ENCODE measurements at places on chromosomes 6 and 20.

GRCh38 chr20:31840906-31841816 lies 4.2 kb downstream of the FOXS1 start:
- DNase-seq, result no peak

GRCh38 chr6:68778356-68779020 lies 143.4 kb downstream of the ADGRB3 start:
- DNase-seq, result peak; percentile 27

GRCh38 chr6:146657432-146657831 lies 58.7 kb downstream of the ADGB start:
- DNase-seq, result no peak

- DNase-seq, result no peak
These were observed 2.4 kb downstream of the ADA start for GRCh38 chr20:44649126-44649525.

GRCh38 chr6:18427296-18427695 lies 40.1 kb downstream of the RNF144B start:
- DNase-seq, result no peak

- peak; percentile 73 for DNase-seq
These were observed 175.6 kb downstream of the SYNE1 start for GRCh38 chr6:152461556-152461955.

- no peak for DNase-seq
These were observed 48.5 kb upstream of the CNKSR3 start for GRCh38 chr6:154558984-154559383.

- DNase-seq, result no peak
These were observed 70.4 kb downstream of the GCNT2 start for GRCh38 chr6:10591422-10592160.

DNA sequence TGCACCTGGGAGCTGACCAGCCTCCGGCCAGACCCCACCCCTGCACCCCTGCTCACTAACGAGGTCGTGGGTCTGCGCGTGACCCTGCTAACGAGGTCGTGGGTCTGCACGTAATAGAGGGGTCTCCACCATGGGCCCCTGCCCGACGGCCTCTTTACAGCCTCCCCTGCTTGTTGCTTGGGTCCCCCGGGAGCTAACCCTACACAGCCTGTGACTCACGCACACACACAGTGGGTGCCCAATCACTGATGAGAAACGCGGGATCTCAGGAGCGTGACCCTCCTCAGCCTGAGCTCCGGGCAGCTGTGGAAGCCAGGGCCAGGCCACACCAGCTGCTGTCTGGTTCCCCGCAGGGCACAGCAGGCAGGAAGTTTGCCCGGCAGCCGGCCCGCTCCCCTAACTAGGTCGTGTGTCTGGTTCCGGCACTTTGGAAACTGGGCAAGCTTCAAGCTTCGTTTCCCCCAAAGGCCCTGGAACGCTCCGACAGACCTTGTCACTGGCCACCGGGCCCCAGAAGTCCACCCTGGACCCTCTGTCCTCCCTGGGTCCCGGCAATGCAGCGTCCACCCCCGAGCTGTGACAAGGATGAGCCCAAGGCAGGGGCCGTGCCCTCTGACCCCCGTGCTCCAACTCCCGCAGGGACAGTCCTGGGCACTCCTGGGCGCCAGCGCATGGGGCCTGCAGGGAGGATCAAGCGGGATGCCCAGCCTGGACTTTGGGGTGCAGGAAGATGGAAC lies 767 bp downstream of the PTK6 start:
- DNase-seq, result peak; percentile 60

DNA sequence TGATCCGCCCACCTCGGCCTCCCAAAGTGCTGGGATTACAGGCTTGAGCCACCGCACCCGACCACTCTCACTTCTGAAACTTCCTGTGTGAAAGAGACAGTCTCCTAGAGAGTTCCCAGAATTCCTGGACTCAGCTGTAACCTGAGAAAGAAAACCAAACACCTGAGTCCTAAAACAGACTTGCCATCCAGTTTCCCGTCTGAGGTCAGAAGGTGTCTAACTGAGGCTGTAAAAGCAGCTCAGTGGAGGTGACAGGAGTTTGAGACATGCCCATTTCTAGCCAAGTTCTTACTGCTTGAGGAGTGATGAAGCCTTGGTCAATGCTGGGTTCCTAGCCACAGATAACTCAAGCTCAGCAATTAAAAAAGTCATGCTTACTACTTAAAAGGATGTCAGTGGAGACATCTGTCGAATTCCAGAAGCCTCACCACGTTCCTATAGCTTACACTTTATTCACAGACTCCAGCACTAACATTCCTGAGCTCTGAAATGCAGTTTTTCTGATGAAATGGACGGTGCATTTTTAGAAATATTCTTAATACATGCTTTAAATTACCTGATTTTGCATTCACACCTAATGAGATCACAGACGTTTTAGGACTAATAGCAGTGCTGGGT lies 6.1 kb downstream of the UQCC2 start:
- no peak for DNase-seq

- no peak for DNase-seq
These were observed 144.6 kb downstream of the MTHFD1L start for GRCh38 chr6:151010071-151010470.

- no peak for DNase-seq
These were observed 165.1 kb downstream of the GJA1 start for GRCh38 chr6:121600389-121601168.

- DNase-seq, result no peak
These were observed at the start of gene BMP7 for GRCh38 chr20:57266291-57267157. Gene BMP7 (minus strand): TSS chr20:57266641. CDS start chr20:57266122, 519 bp downstream.

DNA sequence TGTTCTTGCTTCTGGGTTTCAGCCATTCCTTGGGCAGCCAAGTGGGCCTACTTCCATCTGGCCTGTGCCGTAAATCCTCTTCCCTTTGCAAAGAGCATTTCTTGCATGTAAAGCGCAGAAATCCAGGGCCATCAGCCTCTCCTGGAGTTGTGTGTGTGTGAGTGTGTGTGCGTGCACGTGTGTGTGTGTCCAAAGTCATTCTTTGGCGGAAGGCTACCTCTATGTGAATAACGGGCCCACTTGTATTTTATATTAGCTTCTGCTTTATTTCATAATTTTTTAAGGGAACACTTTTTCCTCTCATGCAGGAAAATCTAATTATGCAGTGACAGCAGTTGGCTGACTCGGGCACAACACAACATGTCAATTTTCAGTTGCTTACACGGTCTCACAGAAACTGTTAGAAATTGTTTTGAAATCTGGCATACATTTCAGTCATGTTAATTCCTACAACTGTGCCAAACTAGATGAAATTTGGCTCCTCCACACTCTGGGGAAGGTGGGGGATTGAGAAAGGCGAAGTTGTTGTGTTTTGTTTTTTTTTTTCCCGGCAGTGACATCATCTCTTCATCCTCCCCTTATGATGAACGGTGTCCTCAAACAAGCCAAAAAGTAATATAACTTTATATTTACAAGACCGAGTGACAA lies 223.7 kb upstream of the TSHZ2 start:
- DNase-seq, result no peak

DNA sequence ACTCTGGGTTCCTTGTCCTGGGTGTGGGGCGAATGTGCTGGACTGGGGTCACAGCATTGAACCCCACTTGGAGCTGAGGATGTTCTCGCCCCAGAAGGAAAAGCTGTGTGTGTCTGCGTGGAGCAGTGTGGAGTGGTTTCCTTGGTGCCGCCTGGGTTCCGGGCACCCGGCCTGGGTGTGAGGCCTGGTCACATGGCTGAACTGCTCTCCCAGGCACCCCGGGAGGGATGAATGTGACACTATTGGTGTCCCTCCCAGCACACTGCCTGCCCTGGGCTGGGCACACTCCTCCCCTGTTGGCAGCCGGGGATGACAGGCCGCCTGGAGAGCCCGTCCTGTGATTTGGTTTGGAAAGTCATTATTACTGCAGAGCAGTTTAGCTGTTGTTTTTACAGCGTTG lies 12.3 kb downstream of the MYT1 start:
- no peak for DNase-seq

- DNase-seq, result peak; percentile 62
These were observed 238.9 kb downstream of the TBC1D7 start for GRCh38 chr6:13089296-13089994.

DNA sequence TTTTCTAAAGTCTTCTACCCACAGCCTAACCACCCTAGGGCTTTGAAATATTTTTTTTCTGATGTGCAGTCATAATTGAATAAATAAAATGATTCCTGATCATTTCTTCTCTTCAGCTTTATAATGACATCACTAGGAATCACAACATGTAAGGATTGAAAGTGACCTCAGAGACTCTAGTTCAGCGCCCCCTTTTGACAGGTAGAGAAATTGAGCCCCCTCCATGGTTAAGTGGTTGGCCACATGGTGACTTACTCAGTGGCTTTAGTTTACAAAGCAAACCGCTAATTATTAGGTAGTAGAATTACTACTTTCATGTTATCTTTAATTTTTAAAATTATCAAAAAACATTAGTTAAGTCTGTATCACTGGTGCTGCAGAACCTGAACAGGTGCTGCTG lies 13.3 kb upstream of the SLC2A12 start:
- DNase-seq, result peak; percentile 62

DNA sequence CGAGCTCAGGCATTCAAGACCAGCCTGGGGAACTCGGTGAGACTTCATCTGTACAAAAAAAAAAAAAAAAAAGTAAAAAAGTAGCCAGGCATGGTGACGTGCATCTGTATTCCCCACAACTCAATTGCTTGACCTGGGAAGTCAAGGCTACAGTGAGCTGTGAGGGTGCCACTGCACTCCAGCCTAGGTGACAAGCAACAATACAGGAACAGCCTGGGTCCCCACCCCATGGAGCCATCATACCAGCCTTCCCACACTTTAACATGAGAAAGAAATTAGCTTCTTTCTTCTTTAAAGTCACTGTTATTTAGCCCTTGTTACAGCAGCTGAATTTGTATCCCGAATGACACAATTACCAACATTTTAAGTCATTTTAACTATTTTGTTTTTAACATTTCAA lies 56.1 kb downstream of the SCML4 start:
- no peak for DNase-seq

DNA sequence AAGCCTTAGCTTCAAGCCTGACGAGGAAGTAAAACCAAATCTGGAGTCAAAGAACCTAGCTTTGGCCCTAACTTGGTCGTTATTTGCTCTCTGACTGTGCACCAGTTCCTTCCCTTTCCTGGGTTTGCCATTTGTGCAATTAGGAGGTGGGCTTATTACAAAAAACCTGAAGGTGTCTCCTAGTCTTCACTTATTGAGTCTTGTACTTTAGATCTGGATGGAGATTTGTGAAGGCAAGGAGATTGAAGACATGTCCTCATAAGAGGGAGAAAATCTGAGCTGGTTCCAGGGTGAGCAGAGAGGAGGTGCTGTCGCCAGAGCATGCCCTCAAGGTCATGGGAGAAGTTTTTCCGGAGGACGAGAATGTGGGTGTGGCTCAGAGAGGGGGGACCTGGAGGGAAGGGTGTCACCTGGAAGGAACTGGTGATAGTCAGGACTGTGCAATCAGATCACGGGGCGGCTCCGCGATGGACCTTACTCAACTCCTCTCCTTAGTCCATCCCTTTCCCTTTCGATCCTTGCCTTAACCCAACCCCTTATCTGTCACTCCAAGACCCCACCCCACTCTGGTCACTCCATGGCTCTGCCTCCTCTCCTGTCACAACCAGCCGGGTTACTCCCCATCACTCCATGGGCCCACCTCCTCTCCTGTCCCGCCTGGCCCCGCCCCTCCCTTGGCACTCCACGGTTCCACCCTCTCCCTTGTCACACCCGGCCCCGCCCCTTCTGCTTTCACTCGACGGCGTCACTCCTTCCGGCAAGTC lies 588 bp upstream of the ACSS2 start:
- DNase-seq, result peak; percentile 99

DNA sequence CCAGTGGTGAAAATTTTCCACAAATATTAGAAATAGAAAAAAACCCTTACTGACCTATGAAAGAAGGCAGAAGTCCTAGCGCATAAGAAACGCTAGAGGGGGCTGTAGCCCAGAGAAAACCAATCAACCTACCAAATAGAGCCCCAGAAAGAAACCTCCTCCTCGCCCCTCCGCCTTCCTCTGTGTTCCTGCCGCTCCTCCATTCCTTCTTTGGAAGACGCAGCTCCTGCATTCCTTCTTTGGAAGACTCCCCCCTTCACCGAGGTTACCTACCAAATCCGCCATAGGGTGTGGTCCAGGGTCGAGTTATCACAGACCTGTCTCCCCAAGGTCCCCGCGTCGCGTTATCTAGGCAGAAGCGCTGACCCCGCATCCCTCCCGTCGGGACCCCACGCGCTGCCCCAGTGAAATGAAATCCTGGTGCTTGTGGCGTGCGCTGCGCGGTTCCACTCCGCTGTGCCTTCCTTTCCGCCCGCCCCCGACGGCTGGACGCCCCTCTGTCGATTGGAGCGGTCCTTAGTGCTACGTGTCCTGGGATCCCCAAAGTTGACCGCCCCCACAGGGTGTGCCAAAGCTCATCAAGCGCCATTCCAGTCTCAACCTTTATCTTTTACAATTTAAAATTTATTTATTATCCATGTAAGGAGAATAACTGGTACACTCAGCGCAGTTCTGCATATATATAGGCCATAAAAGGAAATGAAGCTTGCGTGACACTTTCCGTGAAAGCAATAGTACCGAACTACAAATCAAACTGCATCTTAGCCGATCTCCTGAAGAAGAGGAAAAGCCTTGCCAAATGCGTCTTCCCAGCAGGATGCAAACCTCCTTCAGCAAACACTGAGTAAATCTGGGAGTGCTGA lies 13.0 kb downstream of the RPP21 start:
- peak; percentile 83 for DNase-seq

- DNase-seq, result no peak
These were observed 3.2 kb downstream of the ZMYND8 start for GRCh38 chr20:47353239-47353691.

GRCh38 chr6:54835176-54835575 lies 11.4 kb upstream of the FAM83B start:
- no peak for DNase-seq

DNA sequence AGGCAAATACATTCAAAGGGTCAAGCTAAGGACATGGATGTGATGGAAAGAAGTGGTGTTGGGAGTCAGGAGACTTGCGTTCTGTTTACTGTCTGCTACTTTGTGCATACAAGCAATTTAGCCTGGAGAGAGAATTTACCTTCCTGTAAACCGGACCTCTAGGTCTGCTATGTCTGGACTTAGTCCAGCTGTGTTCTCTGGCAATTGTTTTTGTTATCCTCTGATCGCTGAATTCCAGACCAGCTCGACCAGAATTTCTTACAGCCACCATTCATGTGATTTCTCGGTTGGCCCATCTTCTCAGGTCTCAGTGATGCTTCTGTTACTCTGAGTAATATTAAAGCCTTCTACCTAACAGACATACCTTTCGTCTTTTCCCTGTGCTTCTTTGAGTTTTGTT lies 75.2 kb downstream of the LRRC1 start:
- DNase-seq, result no peak

DNA sequence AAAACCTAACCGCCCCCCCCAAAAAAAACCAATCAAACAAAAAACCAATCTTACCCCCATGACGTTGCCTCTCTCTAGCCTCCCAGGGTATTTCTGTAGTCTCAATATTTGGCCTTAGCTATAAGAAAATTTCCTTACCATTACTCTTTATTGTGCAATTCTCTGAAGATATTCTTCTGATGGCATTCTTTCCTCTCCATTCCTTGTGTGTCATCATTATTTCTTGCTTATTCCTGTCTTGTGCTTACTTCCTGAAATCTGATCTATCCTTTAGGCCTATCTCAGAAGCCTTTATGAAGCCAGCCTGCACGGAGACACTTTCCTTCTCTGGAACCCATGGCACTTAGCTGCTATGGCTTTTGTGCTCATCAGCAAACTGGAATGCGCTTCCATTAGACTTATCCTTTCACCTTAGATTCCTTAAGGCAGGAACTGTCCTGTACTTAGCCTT lies 65.9 kb upstream of the DDR1 start:
- DNase-seq, result peak; percentile 90

Data from ELR (cell line).